Activated CD8-positive, alpha-beta T cell treated with anti-CD3 and anti-CD28 coated beads, Interleukin-2, amount 10 ng/mL, durations not matched to agents 7 days and 5 days (primary cell): ENCODE measurements at places on chromosomes 12 and 14. TPM values are rescaled to one million over a fixed set of nuclear protein-coding genes. Genes with fewer than 3 reads are reported as not detected.

Gene KCNA5
- not detected for total RNA-seq

DNA sequence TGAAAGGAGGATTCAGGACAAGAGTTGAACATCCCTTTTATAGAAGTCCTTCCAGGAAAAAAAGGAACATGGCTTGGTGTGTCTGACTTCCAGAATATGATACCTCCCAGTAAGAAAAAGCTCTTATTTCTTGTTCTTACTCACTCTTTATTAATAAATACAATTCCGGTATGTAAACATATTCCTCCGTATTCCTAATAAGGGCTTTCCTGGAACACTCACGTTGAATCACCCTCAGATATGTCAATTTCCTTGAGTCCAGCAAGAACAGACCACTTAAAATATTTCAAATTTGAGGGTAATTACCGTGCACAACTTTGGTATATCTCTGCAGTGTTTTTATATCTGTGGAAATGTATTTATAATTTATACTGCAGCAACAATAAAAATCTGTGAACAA is 385.6 kb downstream of the SYT1 start:
- no peak for DNase-seq

GRCh38 chr14:71244341-71244740 is 337.1 kb downstream of the PCNX1 start:
- DNase-seq, result no peak

DNA sequence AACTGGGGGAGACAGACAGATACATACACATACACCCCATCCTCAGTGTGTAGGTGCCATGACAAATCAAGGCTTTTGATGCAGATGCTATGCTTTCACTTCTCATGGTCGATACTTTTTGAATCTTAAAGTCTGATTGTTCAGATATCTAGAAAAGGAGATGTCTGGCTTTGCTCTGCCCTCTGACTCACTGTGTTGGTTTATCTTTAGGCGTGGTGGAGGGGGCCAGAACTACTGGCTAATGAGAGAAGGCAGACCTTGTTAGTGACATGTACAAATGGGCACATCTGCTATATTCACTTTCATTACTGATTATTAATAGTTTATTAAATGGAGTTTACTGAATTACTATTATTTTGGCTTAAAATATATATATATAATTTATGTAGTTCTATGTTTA is 444.3 kb upstream of the RGS6 start:
- DNase-seq, result no peak

DNA sequence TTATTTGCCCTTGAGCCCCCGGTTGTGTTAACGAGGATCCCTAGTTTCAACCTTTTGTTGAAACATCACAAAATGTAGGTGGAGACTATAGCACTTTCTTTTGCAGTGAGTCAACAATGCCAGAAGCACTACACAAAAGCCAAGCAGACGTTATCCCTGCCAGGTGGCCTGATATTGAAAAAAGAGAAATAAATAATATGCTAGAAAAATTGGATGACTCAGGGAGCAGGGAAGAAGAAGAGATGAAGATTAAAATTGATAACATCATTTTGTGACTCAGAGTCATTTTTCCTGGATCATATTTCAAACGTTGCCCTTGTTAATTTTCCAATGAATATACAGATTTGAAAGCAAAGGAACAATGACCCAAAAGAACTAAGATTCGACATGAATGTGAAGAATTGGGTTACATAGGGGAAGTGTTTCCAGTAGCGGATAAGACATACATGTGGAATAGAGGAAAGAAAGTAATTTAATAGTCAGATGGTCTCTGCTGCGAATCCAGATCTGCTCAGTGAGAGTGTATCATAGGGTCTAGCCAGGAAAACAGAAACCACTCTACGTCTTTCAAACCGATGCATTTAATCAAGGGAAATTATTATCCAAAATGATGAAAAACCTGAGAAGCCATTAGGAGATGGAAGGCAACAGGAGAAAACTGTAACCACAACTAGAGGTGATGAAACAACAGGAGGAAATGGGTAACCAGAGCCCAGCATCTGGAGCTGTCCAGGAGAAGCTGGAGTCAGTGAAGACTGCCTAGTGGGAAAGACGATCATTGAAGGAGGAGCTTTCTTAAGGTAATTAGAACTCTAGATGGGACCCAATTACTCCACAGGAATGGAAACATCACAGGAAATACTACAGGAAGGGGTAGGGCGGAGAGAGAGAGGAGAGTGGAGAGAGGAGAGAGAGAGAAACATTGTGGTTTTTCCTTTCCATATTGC is 57.9 kb downstream of the RERG start:
- no peak for DNase-seq

DNA sequence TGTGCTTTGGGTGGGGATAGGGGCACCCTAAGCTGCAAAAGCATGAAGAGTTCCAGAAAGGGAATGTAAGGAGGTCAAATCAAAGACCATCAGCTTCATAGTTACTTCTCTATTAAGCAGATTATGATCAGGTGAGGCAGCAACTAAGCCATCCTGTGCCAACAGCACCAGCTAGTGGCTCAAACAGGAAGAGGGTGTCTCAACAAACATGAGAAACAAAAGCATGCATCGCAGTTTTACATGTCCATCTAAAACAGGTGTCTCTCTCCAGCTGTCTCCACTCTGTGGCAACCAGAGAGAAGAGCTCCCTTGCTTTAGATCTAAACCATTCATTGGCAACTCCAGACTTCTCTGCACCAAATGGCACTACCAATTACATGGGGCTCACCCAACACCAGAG is 52.9 kb downstream of the ACTN1 start:
- DNase-seq, result peak; percentile 36

- DNase-seq, result peak; percentile 82
Observed at GRCh38 chr12:56987551-56988053, 18.7 kb downstream of the ZBTB39 start.

DNA sequence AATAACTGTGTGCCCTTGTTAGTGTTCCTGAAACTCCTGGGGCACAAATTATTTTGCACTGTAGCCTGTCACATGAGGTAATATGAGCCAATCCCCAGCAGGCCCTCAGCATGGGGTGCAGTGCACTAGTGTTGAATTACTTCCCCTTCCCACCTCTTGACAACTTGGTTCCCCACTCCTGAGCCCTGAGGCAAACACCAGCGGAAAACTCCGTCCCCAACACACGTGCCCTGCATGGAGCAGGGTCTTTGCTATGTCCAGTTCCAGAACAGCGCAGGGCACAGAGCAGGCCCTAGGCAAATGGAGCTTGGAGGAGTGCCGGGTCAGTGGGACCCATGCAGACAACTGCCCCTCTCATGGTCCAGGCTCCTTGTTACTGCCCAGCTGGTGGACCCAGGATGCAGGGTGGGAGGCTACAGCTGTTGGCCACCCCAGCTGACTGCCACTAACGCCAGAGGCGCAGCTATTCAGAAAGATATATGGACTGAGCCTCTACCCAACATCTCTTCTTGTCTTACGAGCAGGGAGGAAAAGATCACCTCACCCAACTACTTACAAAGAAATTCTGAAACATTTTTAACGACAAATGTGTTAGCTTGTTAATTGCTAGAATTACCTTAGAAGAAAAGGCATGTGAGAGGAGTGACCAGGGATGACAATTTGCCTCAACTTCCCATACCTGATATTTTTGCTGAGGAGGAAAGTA is 71.6 kb downstream of the NT5DC3 start:
- no peak for DNase-seq

Gene ACOT6
- total RNA-seq, result not detected

DNA sequence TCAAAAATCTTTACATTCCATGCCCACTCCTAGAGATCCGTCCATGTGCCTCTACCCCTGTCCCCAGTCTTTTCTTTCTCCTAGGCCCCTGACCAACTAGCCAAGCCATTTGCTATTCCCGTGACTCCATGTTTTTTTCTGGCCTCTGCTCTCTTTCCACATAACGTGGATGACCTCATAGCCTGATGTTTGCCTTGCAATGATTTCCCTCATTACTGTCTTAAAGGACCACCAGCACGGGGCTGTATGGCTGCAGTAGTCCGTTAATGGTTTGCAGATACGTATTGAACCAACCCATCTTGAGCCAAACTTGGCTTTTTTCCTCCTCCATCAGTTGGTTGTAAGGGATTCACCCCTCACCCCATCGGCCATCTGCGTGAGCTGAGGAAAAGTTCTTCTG is 226.0 kb downstream of the PCNX1 start:
- no peak for DNase-seq

GRCh38 chr12:124884587-124885438 is 21.1 kb upstream of the SCARB1 start:
- DNase-seq, result no peak

GRCh38 chr14:55739967-55740648 is 160.1 kb downstream of the KTN1 start:
- DNase-seq, result no peak

DNA sequence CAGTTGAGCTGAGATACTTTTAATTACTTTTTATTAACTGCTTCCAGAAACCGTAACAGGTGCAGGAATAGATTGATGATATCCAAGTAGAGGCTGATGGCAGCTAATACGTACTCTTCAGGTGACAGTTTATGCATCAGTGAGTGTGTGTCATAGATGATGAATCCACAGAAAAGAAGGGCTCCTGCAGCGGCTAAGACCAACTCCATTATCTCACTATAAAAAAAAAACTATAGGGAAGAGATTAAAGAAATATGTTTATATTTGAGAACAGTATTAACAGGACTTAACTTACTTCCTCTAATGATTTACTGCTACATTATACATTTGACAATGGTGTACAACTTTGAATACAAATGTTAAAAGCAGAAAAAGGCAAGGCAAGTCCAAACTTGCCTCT is 7.4 kb upstream of the LLPH start:
- DNase-seq, result no peak
